Progenitor cell of endocrine pancreas (in vitro differentiated cells): ENCODE measurements at places on chromosomes 12 and 14.
A peak's percentile ranks its signal among the peaks of the same experiment; 100 is the strongest.

GRCh38 chr14:58547649-58548048, 90.1 kb upstream of the DACT1 start:
- DNase-seq: no peak

- DNase-seq: no peak
Observed at GRCh38 chr14:93200553-93200952, 6.3 kb downstream of the GON7 start.

GRCh38 chr14:96826818-96827217, 29.6 kb downstream of the VRK1 start:
- DNase-seq: no peak

DNA sequence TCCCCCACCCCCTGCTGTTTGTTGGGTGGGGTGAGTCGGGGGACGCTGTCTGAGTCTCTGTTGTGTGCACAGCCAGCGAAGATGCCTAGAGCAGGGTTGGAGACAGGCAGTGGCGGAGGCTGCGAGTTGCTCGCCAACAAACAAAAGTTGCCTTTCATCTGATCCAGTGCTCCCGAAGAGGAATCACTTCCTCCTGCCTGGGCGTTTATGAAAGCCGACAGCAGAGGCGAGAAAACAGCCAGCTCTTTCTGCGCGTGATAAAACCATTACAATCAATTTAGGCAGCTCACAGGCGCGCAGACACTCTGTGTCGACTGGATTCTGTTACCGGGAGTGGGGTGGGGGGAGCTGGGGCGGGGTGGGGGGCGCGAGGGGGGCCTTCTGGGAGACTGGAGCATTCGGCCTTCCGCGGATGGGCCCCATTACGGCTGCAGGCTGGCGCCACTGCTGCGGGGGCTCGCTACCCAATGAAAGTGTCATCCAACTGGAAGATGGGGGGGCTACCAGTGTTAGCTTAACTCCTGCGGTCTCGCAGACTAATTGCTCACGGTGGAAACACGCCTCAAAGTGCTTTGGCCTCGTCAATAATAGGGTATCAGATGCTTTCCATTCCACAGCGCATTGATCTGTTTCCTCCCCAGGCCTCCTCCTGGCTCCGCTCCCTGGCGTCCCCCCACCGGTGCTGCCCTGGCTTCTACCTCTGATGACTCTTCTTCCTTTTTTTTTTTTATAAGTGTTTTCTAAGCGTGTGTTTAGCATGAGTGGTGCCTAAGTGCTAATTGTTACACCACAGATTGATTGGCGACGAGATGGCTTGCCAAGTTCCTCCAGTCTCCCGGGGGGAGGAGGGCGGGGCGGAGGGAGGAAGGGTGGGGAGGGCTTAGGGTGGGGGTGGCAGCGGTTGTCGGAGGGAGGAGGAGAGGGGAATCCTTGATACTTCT, 678.4 kb downstream of the MED13L start:
- peak; percentile 30 for DNase-seq

GRCh38 chr12:132324841-132325732, 4.3 kb downstream of the GALNT9 start:
- DNase-seq: no peak

- no peak for DNase-seq
Observed at GRCh38 chr14:33686218-33686617, 264.7 kb downstream of the EGLN3 start.

DNA sequence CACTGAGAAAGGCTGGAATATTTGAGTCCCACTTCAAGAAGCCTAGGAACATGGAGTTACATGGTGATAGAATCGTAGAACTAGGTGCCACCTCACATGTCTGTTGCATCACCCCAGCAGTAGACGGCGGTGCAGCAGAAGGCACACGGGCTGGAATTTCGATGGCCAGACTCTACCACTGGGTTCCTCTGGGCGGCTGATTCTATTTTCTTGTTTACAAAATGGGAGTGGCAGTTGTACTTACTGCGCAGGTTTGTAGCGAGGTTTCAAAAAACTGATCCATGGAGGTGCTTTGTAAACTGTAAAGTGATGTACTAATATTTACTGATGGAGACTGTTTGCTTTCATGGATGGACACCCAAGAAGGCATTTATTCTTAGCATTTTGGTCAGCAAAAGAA, 45.7 kb downstream of the WDR20 start:
- no peak for DNase-seq

GRCh38 chr12:50790081-50790480, 26.2 kb downstream of the ATF1 start:
- no peak for DNase-seq

GRCh38 chr14:61471297-61472005, 150.1 kb downstream of the PRKCH start:
- no peak for DNase-seq

DNA sequence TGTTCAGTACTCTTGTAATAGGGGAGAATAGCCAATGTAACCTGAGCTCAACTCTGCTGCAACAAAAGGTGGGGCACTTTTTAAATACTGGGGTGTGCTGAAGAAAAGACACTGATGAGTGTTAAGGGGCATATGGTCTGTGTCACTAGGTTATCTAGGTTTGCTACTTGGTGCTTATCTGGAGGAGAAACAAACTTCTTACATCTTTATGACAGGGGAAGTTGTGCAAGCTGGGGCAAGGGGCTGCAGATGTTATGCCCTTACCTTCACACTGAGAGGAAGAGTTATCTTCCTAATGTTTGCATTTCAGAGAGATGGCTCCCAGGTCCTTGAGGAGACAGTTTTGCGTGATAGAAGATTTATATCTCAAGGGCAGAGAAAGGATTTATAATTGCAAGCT, 90.9 kb upstream of the PKP2 start:
- DNase-seq: no peak

GRCh38 chr14:92692822-92693226, 55.6 kb downstream of the LGMN start:
- no peak for DNase-seq

GRCh38 chr12:100741084-100741711, 53.4 kb upstream of the ANO4 start:
- no peak for DNase-seq

- no peak for DNase-seq
Observed at GRCh38 chr12:57850854-57851430, 4.4 kb upstream of the CTDSP2 start.

- no peak for DNase-seq
Observed at GRCh38 chr14:104107101-104107581, 21.6 kb downstream of the ASPG start.

DNA sequence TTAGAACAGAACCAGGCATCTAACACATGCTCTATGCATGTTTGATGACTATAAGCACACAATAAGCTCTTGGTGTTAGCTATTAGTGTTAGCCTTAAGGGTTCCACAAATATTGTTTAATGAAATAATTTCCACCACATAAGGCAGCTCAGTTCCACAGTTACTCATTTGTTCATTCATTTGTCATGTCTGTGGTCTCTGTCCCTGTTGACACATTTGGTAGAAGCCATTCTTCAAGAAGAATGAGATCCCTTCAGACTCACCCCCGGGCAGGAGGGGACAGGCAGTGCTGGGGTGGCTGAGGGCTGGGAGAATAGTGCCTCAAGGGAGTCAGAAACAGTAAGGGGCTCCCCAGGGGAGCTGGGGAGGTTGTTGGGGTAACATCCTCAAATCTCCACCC, 3.7 kb upstream of the FAIM2 start:
- no peak for DNase-seq

DNA sequence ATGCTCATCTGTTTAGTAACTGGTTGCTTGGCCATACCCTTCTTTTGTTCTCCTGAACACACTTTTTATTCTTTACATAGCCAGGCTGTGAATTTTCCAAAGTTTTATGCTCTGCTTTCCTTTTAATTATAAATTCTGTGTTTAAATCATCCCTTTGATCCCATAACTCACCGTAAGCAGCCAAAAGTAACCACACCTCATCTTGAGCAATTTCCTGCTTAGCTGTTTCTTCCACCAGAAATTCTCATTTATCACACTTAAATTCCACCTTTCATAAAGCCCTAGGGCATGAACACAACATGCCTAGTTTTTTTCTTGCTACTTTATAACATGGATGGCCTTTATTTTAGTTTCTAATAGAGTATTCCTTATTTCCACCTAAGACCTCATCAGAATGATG, 510.7 kb downstream of the C12orf50 start:
- no peak for DNase-seq

- no peak for DNase-seq
Observed at GRCh38 chr12:129064209-129064855, 211.1 kb downstream of the GLT1D1 start.

GRCh38 chr14:54881761-54882401, 20.7 kb downstream of the GCH1 start:
- no peak for DNase-seq

DNA sequence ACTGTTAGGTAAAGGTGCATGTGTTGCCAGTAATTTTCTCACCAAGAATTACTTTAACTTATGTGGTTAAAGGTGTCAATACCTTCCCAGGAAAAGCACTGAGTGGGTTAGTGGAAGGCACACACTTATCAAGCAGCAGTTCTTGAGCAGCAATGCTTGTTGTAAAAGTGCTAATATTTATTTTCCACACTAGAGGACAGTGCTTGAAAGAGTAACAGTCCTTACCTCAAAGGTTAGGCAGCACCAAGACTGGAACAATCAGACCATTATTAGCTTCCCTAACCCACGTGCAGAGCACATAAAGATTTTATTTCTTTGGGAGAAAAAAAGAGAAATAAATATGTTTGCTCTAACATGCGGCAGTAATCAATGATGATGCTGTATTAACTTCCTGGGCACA, 48.8 kb upstream of the KRR1 start:
- no peak for DNase-seq

GRCh38 chr12:92701441-92701840, 1.3 kb upstream of the PLEKHG7 start:
- DNase-seq: no peak

- DNase-seq: no peak
Observed at GRCh38 chr14:89184952-89185351, 232.1 kb downstream of the FOXN3 start.

DNA sequence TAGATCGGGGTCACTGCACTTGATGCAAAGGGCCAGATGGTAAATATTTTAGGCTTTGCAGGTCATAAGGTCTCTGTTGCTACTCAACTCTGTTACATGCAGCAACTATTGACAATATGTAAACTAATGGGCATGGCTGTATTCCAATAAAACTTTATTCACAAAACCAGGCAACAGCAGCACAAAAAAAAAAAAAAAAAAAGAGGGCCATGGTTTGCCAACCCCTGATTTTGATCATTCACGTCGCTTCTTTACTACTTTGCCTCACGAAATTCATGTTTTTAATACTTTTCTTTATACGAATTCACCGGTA, 152.9 kb downstream of the RBM19 start:
- no peak for DNase-seq

DNA sequence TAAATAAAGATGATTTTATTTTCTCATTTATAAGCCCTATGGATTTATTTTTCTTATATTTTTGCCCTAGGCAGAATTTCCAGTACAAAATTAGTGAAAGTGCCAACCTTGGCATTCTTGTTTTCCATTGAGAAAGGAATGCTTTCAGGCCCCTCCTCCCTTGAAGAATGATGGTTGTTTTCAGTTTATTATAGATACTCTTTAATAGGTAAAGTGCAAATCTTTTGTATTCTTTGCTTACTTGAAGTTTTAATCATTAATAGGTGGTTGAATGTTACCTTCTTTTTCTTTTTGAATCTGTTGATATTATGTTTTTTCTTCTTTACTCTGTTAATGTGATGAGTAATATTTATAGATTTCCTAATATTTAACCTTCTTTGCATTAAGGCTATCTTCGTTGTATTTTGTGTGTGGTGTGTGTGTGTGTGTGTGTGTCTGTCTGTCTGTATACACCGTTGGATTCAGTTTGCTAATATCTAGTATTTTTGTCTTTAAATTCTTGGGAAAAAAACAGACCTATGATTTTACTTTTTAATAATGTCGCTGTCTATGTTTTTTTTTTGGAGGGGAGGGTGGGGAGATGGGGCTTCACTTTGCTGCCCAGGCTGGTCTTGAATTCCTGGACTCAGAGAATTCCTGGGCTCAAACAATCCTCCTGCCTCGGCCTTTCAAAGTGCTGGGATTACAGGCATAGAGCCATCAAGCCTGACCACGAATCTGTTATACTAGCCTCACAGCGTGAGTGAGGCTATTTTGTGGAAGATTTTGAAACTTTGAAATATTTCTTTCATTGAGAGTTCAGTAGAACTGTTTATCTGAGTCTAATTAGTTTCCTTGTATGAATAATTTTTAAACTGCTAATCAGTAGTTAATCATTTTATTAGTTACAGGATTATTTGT, 13.5 kb downstream of the SRGAP1 start:
- no peak for DNase-seq

- no peak for DNase-seq
Observed at GRCh38 chr14:61575551-61576150, 119.7 kb upstream of the HIF1A start.

GRCh38 chr12:50725011-50725942, 38.6 kb upstream of the ATF1 start:
- DNase-seq: no peak

DNA sequence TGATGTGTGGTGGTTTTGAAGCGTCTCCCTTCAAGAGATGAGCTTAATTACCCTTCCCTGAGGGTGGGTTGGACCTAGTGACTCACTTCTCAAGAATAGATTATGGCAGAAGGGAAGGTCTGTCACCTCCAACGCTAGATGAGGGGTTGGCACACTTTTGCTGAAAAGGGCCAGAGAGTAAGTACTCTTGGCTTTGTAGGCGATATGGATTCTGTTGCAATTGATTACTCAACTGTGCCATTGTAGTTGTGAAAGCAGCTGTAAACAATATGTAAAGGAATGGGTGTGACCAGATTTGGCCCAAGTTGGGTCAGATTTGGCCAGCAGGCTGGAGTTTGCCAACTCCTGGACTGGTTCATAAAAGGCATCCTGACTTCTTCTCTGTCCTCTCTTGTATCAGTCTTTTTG, 53.3 kb downstream of the SMIM41 start:
- DNase-seq: no peak

- DNase-seq: no peak
Observed at GRCh38 chr12:116456330-116457082, 102.7 kb upstream of the MAP1LC3B2 start.

- peak; percentile 69 for DNase-seq
Observed at GRCh38 chr12:89525824-89526770, at the start of gene POC1B. Gene POC1B (minus strand): TSS chr12:89526047. CDS start chr12:89525895, 152 bp downstream.

DNA sequence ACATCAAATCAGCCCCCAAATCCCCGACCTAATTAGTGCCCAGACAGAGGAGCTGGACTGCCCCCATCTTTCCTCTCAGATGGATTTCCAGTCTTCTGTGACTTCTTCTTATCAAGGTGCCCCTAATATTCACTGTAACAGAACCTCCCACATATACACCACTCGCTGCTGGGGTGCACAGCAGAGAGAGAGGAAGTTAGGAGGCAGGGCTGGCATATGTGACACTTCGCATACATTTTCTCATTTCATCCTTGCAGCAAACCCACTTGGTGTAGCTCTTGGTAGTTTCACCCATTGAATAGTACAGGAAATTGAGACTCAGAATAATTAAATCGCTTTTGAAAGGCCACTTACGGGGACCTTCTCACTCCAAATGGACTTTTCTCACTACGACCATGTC, 56.5 kb upstream of the CCND2 start:
- DNase-seq: peak; percentile 1
